ENCODE measurements at places on chromosomes 1 and 21.

DNA sequence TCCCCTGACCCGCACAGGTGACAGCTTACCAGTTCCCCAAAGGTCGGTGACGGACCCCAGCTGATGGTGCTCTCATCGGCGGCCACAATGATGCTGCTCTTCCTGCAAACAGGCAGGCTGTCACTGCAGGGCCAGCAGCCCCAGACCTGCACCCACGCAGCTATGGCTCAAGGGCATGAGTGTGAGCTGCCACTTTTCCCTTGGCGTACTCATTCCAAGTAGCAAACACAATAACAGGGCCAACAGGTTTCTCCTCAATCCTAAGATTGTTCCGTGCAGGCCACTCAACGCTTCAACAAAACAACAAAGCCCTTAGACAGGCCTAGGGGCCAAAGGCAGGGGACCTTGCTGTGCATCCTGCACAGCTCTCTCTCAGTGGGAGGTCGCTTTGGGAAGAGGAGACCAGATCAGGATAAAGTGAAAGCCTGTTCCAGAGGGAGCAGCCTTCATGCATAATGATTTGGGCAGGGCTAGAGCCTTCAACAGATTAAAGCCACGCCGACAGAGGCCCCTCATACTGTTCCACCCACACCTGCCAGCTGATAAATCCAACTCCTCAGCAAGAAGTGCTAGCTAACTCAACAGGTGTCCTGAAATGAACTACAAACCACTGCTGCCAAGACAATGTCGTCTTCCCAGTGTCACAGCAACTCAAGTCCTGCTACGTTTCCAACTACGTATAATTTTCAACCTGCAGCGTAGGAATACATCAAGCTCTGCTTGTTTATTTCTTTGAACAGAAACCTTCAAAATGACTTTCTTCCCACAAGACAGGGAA, 27.2 kb downstream of the RCC2 start:
- DNase-seq, result no peak

DNA sequence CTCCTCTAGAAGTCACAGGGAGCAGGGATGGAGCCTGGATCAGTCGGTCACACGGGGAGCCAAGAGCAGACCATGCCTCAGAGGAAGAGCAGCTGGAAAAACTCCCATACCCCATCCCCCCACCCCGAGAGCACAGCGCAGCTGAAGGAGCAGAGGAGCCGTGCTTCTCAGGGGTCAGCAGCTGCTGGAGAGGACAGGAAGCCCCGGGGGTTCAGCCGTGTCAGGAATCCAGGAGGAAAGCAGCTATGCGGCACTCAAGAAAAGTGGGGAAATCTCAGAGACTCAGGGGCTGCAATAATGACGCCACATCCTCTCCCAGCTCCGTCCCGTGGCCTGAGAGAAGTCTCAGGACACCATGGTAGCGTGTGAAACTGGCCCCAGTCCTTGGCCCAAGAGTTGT, 102.3 kb downstream of the NPHP4 start:
- DNase-seq, result no peak

GRCh38 chr1:206062464-206062863, 9.5 kb downstream of the RHEX start:
- no peak for DNase-seq

DNA sequence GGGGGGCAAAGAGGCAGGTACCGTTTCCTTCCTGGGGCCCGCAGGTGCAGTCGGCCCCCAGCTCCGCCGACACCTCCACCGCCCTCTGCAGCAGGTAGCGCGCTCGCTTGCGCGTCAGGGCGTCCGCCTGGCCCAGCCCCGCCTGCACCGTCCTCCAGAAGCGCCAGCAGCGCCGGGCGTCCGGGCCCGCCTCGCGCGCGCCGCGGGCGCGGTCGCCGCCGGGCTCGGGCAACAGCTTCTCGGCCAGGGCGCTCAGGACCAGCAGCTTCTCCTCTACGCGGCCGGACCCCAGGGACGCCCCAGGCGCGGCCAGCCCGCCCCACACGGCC, 863 bp downstream of the TARBP1 start:
- DNase-seq, result peak; percentile 54

GRCh38 chr1:91751275-91751674, 134.7 kb downstream of the TGFBR3 start:
- DNase-seq, result no peak

DNA sequence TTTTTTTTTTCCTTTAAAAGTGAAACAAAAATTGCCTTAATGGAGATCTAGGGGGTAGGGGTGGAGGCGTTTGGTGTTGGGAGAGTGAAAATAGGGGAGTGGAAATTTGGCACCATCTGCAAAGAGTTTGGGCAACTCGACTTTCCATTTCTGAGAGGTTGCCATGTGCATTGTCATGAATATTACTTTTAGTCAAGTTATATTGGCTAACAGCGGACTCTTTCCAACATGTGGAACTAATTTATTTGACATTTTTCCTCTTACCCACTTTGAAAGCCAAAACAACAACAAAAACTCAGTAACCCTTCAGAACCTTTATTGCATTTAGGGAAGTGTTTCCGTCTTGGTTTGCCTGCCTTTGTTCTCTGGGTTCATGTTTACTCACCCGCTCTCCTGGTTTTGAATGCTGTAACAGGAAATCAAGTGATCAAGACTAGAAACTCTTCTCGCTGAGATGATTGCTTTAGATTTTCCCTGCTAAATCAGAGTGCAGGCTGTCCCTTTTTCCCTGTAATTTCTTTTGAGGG, 70.4 kb downstream of the CACHD1 start:
- DNase-seq, result no peak

- DNase-seq, result peak; percentile 20
Observed at GRCh38 chr1:204746838-204747442, 61.4 kb upstream of the LRRN2 start.

DNA sequence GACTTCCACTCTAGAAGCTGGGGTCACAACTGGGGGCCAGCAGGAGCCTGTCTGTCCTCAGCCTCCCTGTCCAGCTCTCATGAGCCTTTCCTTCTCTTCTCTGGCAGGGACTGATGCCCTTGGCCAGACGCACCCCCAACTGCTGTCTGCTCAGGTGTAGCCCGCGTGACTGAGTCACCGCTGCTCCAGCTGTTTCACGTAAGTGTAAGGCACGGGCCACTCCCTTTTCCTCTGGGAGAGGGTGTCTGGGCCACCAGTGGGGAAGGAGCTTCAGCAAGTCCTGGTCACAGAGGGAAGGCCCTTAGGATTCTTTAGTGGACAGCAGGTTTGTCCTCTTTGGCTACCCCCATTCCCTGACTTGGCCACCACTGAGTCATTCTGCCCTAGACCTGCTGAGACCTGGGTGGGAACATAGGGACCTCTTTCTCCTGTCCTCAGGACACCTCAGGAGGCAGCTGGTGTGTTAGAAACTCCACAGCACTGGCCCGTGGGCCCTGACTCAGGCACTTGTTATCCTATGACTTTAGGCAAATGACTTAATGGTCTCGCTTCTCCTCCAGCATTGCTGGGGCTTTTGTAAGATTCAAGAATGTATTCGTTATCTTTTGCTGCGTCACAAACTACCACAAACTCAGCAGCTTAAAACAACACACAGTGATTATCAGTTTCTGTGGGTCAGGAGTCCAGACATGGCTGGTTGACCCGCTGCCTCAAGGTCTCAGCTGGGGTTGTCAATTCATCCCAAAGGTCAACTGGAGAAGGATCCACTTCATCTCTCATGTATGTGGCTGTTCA, 64.8 kb downstream of the FAM163A start:
- no peak for DNase-seq

DNA sequence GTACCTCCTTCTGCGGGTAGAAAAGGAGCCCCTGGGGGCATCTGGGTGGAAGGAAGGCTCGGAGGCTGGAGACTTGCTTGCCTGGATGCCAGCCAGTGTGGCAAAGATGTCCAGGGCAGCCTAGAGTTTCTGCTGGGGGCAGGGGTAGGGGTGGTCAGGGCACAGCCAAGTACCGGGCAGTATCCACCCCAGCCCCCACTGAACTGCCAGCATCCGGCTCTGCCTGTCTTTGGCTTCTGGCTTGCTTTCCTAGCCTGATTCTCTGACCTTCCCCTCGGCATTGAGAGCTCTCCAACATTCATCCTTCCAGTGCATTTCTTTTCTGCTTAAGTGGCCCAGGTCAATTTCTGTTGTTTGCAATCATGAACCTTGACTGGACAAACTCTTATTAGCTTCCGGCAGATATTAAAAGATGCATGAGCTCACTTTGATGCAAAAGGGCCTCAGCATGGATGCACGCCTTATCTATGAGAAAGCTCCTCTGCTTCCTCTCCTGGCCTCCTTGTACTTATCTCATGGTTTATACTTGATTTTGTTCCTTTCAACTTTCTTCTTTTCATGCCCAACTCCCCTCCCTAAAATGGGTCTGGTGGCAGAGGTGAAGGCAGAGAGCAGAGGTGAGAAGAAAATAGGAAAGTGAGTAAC, 116.9 kb downstream of the HLCS start:
- DNase-seq, result no peak

DNA sequence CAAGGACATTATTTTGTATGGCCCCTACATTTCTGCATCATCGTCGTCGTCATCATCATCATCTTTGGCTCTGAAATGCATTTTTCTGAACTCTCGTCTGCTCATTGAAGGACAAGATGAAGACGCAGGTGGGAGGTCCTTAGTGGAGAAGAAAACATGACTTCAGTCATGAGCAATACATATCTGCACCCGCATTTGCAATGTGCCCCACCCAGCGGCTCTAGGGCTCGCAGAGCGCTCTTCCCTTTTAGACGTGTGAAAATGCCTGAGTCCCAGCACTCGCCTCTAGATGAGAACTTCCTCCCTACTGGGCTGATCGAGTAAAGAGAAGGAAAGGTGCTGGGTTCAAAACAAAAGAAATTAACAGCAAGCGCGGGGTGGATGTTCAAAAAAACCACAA, 10.1 kb downstream of the C1orf174 start:
- DNase-seq, result no peak
